NCI-H1092 (cell line): ENCODE measurements at places on chromosomes 7 and 10.

- no peak for DNase-seq
Measured at GRCh38 chr10:122363722-122364463, 10.6 kb upstream of the PLEKHA1 start.

- DNase-seq = no peak
Measured at GRCh38 chr7:138212314-138212713, 136.1 kb downstream of the AKR1D1 start.

DNA sequence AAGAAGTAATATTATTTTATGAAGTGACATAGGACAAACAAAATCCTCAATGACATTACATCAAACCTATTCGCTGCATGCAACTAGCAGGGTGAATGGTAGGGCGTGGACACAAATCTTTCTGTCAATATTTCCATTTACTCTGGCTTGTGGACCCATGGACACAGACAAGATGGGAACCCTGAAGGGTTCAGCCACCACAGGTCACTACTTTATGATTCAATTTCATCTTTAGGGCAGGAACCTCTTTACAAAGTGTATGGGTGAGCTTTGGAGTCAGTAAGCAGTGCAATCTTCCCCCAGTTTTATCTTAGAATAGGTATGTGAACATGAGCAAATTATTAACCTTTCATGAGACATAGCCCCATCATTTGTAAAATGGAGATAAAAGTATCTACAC, 982.4 kb upstream of the LRRTM3 start:
- DNase-seq = no peak

DNA sequence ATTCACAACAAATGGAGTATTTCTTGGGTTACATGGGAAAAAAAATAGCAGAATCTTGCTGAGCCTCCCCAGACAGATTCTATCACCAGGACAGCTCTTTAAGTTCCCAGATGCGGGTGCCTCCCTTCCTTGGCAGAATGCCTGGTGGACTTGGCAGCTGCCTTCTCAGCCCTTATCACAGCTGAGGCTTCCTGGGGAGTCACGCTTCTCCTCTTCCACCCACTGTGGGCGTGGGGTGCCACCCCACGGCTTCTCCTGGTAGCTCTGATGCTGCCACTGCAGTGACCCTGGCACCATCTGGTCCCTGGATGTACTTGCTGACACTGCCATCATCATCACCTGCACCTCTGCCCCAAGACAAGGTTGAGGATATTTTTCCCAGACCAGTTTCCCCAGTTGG, 16.2 kb upstream of the NME8 start:
- DNase-seq = peak; percentile 54

DNA sequence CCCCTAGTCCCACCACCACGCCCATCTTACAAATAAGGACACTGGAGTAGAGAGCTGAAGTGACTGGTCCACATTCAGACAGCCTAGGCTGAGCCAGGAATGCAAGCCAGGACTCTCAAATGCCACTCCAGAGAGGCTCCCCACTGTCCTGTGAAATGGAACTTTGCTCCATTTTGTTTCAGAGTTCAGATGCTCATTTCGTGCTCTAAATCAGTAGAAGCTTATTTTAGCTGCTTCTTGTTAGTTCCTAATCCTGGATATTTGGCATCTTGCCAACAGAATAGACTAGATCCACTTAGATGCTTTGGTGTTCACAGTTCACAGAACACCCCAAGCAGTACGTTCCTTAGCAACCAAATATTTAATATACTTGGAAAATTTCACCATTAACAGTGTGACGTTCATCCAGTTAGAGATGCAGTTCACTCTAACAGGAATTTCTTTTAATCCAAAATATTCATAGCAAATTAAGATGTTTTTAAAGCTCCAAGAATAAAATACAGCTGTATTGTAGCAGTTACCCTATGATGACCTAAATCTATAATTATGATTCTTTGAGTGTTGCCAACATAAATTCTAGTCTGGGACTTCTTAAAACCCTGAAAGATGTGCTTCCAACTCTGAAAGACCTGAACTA, 7.3 kb downstream of the MMP21 start:
- DNase-seq = no peak

DNA sequence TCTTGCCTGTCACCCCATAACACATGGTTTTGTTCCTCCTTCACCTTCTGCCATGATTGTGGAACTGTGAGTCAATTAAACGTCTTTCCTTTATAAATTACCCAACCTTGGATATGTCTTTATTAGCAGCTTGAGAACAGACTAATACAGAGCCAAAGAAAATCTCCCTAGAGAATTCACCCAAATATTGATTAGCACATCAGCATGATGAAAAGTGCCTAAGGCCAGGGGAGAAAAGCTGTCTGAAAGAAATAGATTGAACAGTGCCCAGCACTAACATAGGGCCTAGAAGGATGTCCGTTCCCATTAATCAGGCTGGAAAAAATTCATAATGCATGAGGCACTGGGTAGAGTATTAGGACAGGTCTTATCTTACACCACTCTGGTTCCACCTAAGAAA, 111.9 kb upstream of the CALN1 start:
- DNase-seq = no peak

- DNase-seq = no peak
Measured at GRCh38 chr7:14954035-14954434, 51.5 kb upstream of the DGKB start.

- DNase-seq = no peak
Measured at GRCh38 chr10:14555807-14556206, 218.9 kb downstream of the FAM107B start.

GRCh38 chr7:133583545-133584171, 330.8 kb downstream of the EXOC4 start:
- DNase-seq = no peak

- no peak for DNase-seq
Measured at GRCh38 chr10:128971374-128972035, 495.5 kb upstream of the MGMT start.

DNA sequence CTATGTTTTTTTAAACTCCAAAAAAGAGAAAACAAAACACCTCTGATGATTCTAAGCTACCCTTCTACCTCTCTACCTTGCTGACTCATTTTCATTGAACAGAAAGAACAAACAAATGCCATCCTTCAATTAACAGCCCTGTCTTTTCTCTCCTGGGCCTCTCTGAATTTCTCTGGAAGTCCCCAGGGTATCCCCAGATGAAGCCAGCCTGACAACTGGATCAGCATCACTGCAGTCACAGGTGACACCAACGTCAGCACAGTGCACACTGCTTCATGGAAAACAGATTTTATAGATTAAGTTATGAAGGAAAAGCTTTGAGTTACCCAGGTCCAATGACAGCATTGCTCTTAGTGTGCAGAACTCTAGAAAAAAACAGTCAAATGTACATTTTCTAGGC, 5.7 kb downstream of the HUS1 start:
- DNase-seq = no peak

GRCh38 chr10:28250782-28251181, 52.1 kb downstream of the MPP7 start:
- no peak for DNase-seq

DNA sequence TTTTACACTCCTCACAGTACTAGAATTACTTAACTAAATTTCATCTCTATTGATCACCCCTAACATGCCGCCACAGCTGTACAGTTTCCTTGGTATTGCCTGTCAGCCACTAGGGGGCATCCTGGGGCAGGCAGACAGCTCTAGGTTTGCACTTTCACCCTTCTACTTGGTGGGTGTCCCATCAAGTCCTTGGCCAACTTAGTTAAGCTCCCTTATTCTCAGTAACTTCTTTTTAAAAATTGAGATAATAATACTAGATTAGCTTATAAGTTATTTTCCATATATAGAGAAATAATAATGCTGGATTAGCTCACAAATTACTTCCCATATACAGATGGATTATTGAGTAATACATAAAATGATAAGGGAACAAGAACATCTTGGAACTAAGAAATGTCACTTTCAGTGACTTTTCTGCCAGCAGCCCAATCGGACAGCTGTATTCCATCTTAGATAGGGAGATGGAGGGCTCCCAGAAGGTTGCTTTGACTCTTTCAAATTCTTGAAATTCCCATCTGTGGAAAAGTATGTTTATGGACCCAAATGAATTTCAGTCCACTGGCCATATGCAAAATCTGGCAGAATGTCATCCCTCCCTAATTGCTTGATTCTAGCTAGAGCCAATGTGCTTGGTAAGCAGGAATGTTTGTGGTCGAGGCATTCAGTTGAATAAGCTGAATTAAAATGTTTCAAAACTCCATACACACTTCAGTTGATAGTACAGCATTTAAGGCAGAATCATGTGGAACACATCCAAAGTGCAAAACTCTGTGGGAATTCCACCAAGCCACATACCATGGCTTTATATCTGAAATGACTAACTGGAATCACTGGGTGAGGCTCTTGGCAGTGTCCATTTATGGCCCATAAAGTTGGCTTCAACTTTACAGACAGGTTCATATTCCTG, 309.7 kb downstream of the CSTF2T start:
- DNase-seq = no peak

GRCh38 chr7:120567204-120567603, 290.7 kb downstream of the TSPAN12 start:
- DNase-seq = no peak

- DNase-seq = no peak
Measured at GRCh38 chr7:143292876-143293275, 4.7 kb downstream of the CASP2 start.
